ENCODE measurements at places on chromosomes 4 and X.

DNA sequence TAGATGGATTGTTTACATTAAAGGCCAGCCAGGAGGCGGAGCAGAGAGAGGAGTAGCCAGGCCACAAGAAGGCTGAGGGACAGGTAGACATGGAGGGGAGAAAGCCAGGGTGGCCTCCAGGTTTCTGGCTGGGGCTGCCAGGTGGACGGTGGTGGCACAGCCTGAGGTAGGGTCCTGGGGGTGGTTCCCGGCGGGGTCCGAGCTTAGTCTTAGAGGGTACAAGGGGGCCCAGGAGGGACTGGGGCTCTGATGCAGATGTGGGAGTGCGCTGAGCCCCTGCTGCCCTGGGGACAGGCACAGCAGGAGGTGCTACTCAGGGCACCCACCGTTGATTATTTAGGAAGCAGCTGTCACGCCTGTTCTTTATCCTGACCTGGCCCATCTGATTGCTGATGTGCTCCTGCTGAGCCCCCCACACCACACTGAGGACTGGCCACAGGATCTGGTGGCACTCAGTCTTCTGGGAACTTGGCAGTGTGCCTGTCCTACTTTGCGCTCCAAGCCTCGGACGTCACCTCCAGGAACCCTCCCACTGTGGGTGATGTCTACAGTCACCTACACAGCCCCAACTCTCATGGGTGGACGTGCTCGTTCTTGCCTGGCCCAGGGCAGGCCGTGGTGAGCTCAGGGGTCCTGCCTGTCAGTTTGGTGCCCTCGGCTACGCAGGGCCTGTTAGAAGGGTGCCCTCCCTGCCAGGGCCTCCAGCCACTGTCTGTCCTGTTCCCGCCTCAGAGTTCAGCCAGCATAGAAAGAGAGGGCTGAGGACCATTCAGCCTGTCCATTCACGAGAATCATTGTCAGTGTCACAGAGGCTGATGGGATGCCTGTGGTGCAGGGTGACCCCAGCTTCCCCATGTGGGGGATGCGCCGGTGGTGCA is 12.0 kb downstream of the WFS1 start:
- DNase-seq = no peak

GRCh38 chr4:112153211-112153791 is 8.0 kb downstream of the FAM241A start:
- DNase-seq = no peak

DNA sequence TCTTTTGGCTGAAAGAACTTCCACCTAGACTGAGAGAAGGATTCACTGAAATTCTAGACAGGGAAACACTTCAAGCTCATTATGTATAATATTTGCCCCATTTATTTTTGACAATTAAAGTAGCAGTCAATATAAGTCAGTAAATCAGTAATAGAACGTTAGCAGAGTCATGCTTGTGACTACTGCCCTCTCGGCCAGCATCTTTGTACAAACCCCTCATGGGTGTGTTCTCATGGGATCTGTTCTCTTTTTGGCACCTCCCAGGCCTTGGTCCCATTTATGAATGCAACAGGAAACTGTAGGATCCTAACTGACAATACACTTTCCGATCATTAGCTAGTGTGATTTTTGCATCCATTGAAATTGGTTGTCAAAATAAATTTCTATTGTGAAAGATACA is 2.9 kb downstream of the MSL3 start:
- DNase-seq = no peak

DNA sequence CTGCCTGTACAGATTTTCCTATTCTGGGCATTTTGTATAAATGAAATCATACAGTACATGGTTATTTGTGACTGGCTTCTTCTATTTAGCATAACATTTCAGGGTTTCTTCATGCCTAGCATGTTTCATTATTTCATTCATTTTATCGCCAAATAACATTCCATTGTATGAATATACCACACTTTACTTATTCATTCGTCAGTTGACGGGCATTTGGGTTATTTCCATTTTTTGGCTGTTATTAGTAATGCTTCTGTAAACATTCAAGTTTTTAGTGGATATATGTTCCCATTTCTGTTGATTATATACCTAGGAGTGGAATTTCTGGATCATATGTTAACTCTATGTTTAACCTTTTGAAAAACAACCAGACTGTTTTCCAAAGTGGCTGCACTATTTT is 47.5 kb downstream of the INTS12 start:
- DNase-seq = no peak

DNA sequence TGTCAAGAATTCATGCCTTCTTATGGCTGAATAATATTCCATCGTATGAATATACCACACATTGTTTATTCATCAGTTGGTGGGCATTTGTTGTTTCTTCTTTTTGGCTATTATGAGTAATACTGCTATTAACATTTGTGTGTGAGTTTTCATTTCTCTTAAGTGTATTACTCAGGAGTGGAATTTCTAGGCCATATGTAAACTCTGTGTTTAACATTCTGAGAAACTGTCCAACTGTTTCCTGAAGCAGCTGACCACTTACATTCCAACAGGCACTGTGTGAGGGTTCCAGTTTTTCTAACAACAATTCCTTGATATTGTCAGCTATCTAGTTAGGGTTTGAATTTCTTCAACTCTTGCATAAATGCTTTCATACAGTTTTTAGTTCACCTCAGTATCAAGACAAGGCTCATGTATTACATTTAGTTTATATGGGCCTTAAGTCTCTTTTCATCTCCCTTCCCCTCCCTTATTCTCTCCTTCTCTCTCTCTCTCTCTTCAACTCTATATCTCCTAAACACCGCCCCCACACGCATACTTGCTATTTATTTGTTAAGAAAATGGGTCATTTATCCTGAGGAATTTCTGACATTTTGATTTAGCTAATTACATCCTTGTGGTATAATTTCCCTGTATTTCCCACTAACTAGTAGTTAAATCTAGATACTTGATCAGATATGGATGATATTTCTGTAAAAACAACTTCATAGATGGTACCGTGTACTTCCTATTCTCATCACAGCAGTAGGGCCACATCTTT is 77.4 kb downstream of the WDR19 start:
- DNase-seq = no peak

- no peak for DNase-seq
Measured at GRCh38 chr4:152099061-152099425, 338.2 kb upstream of the GATB start.
